ENCODE measurements at places on chromosomes 4 and X. TPM values are rescaled to one million over a fixed set of nuclear protein-coding genes. Genes with fewer than 3 reads are reported as not detected.

DNA sequence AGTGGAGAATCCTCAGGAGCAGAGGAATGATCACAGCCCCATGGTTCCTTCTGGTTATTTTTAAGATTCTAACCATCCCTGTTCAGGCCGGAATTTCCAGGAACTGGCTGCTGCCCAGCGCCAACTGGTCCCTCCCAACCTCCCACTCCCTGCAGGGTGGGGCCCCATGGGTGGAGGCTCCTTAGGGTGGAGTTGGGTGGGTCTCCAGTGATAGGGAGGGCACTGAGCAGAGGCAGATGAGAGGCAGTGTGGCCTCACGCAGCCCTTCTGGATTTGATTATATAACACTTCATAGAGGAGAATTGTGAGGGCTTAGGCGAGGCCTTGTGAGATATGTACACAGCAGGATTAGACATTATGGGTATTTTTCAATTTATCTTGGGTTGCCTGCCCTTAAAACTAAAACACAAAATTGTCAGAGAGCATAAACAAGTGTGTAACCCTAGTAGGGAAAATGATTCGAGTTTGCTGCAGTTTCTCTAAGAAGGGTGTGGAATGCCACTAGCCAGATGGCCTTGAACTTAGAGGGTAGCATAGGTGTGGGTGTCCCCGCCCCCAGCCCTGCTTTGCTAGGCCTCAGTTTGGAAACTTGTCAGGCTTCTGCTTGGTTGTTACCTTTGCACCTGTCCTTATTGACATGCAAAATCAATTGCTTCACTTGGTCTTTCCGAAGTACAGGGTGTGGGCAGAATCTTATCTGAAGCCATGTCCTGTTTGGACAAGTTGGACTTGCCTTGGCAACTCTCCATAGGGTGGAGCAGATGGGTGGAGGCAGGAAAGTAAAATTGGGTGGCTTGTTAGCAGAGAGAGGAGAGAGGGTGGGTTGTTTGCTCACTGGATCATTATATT lies 9.4 kb downstream of the KLF3 start:
- no peak overlapping the region for H3K4me3 ChIP-seq
- no peaks in the 10 kb centered on the region for H3K27me3 ChIP-seq
- H3K4me1 ChIP-seq, result peaks cover 26% of the 10 kb centered on the region
- H3K27ac ChIP-seq, result peak overlapping the region; percentile 73

GRCh38 chr4:182495645-182496385 lies 252.6 kb downstream of the TENM3 start:
- no peak overlapping the region for H3K27ac ChIP-seq
- no peak overlapping the region for H3K4me3 ChIP-seq
- H3K36me3 ChIP-seq, result no peaks in the 10 kb centered on the region
- no peak for DNase-seq

The CT55 gene
- not detected for total RNA-seq

DNA sequence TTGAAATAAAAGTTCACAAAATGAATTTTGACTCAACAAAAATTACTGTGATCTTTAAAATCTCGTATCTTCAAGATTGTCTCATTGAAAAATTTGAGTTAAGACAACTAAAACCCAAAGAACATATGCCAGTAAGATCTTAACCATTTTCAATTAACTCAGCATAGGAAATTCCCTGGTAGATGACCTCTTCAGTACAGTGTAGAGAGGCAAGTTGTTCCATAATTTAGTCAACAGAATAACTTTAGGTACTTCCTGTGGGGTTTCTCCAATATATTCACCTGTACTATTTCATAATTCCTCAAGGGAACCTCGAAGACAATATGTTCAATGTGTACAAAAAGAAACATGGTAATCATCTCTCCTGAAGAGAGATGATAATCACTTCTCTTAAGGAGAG lies 145.3 kb downstream of the COL25A1 start:
- no peaks in the 10 kb centered on the region for H3K27me3 ChIP-seq
- DNase-seq, result no peak
- H3K36me3 ChIP-seq, result no peaks in the 10 kb centered on the region
- no peak overlapping the region for H3K27ac ChIP-seq

The UNC5C gene
- total RNA-seq, result 1.2 TPM

GRCh38 chr4:3215256-3215655 lies 33.7 kb upstream of the MSANTD1 start:
- no peak for DNase-seq
- H3K27ac ChIP-seq, result no peak overlapping the region
- no peaks in the 10 kb centered on the region for H3K4me1 ChIP-seq
- peaks cover 59% of the 10 kb centered on the region for H3K36me3 ChIP-seq

DNA sequence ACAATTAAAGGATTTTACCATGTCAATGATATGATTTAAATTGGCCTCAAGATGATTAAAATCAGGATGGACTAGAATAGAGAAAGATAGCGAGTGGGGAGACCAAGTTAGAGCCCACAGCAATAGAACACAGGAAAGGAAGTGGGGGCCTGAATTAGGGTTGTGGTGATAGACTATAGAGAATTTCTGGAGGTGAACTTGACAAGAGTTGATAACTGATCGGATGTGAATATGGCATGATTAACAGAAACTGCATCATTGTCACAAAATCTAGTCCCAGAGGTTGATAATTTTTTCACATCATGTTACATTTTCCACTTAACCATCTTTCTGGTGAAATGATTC lies 26.3 kb upstream of the TRPC3 start:
- no peaks in the 10 kb centered on the region for H3K4me1 ChIP-seq
- H3K27ac ChIP-seq, result no peak overlapping the region
- H3K27me3 ChIP-seq, result no peaks in the 10 kb centered on the region
- H3K36me3 ChIP-seq, result no peaks in the 10 kb centered on the region
- no peak for DNase-seq
- no peak overlapping the region for H3K4me3 ChIP-seq

DNA sequence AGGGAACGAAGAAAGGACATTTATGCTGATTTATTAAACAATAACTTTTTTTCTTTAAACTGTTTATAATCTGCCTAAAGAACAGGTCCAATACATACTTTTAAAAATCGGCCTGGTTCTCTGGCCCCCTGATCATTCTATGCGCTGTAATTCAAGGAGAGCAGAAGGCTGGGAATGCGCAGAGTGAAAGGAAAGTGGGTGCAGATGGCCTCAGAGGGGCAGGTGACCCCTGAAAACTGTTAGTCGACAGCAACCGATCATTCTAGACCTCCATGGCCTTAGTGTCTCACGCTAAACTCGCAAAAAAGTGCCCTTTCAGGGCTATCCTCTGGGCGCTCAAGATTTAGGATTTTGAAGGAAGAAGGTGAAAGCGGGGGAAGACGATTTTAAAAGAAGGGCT lies 2.2 kb downstream of the PDE5A start:
- H3K36me3 ChIP-seq, result no peaks in the 10 kb centered on the region
- no peak overlapping the region for H3K4me3 ChIP-seq
- no peaks in the 10 kb centered on the region for H3K27me3 ChIP-seq
- H3K27ac ChIP-seq, result no peak overlapping the region
- peaks cover 27% of the 10 kb centered on the region for H3K4me1 ChIP-seq
- no peak for DNase-seq

- H3K4me3 ChIP-seq, result peak overlapping the region; percentile 73
- no peak for DNase-seq
- H3K36me3 ChIP-seq, result no peaks in the 10 kb centered on the region
- H3K27ac ChIP-seq, result peak overlapping the region; percentile 74
Measured at GRCh38 chrX:46837558-46838485, 979 bp downstream of the RP2 start.

GRCh38 chr4:158010361-158010760 lies 162.5 kb downstream of the GASK1B start:
- H3K4me3 ChIP-seq, result no peak overlapping the region
- H3K27me3 ChIP-seq, result no peaks in the 10 kb centered on the region
- no peak overlapping the region for H3K27ac ChIP-seq
- H3K36me3 ChIP-seq, result no peaks in the 10 kb centered on the region

The NXF2 gene
- total RNA-seq, result not detected

DNA sequence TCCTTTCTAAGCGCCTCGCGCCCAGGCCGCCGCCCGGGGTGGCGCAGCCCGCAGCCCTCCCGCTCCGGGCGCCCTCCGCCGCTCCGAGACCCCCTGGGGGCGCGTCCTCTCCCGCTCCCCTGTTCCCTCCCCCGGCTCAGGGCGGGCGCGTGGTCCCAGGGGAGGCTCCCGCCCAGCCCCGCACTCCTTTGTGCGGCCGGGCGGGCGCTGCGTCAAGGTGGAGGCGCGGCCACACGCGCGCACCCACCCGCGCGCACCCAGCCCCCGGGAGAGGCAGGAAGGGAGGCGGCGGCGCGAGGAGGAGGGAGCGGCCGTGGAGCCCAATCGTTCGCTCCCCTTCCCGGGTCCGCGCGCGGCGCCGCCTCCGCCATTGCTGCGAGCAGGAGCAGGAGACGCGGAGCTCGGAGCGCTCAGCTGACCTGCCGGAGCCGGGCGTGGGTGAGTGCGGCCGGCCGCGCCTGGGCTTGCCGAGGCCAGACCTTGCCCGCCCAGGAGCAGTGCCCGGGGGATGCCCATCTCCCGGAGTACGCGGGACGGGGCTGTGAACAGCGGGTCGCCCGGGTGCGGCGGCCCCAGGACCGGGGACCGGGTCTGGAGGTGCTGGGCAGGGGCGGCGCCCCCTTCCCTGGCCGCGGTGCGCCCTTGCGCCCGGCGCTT lies at the start of gene NSG1:
TSS of gene NSG1 (plus strand) at position 367 of the 657 bp plus-strand sequence. CDS start 528 bp downstream, outside the sequence.
- H3K4me1 ChIP-seq, result peaks cover 23% of the 10 kb centered on the region
- no peak for DNase-seq
- peaks cover 9% of the 10 kb centered on the region for H3K27me3 ChIP-seq
- H3K27ac ChIP-seq, result no peak within 1 kb of the TSS
- no peaks in the 10 kb centered on the region for H3K36me3 ChIP-seq

- peaks cover 15% of the 10 kb centered on the region for H3K27me3 ChIP-seq
- no peak overlapping the region for H3K4me3 ChIP-seq
- H3K36me3 ChIP-seq, result no peaks in the 10 kb centered on the region
Measured at GRCh38 chr4:6217716-6218381, 17.5 kb upstream of the JAKMIP1 start.

- no peak for DNase-seq
- no peaks in the 10 kb centered on the region for H3K27me3 ChIP-seq
- H3K27ac ChIP-seq, result no peak overlapping the region
- H3K4me1 ChIP-seq, result no peaks in the 10 kb centered on the region
Measured at GRCh38 chr4:121338518-121338917, 42.3 kb downstream of the QRFPR start.

The EGFL6 gene
- total RNA-seq, result 0.23 TPM

DNA sequence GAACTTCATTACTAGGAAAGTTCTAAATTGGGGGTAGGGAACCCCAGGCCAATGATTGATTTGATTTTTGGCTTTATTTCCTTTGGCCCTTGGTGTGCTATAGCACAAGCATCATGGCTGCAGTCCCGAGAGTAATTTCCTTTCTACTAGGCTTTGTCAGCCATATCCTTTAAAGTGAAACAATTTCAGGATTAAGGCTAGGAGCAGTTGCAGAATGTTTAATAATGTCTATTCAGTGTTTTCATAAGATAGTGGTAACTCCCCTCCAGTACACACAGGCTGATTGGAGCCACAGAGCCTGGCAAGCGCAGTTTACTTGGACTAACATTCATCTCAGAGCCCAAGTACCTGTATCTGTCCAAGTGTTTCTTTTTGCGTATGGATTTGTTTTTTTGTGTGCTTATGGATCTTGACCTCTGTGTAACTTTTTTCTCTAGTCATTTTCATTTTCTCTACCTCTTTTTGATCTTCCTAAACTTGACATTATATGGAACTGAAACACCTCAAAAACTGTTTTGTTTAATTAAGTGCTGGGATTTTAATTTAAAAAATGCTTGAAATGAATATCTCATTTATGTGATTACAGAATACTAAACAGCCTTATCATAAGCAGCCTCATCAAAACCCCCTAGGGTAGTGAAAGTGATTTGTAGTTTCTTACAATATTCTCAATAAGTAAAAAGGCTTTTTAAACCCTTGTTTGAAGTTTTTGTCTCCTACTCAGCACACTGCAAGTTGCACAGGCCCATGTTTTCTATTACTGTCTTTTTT lies 7.5 kb downstream of the STIM2 start:
- no peaks in the 10 kb centered on the region for H3K27me3 ChIP-seq
- H3K4me3 ChIP-seq, result no peak overlapping the region
- H3K4me1 ChIP-seq, result no peaks in the 10 kb centered on the region
- no peak for DNase-seq
- no peak overlapping the region for H3K27ac ChIP-seq
- H3K36me3 ChIP-seq, result no peaks in the 10 kb centered on the region

The GAB3 gene
- total RNA-seq, result 2.5 TPM

DNA sequence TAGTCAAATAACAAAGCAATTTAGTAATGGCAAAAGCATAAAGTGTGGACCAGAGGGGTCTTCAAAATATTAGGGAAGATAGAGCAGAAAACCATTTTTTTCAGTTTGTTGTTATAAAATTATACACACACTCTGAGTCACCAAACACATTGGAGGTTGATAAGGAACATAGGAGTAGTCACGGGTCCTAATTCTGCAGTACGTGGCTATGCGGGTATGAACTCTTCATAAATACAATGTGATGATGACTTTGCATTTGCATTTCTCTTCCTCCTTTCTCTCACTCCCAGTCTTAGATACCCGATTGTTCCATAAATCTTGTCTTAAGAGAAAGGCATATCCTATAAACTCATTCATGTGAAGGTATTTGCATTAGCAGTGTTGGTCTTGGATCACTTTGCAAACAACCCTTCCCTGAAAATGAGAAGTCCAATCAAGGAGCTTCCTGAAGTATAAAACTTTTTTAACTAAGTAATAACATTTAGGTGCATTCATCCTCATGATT lies 223.6 kb downstream of the PALLD start:
- H3K36me3 ChIP-seq, result no peaks in the 10 kb centered on the region
- H3K4me1 ChIP-seq, result no peaks in the 10 kb centered on the region
- no peak overlapping the region for H3K27ac ChIP-seq
- DNase-seq, result no peak
- no peaks in the 10 kb centered on the region for H3K27me3 ChIP-seq
